ENCODE measurements at places on chromosomes 1 and 21.

GRCh38 chr1:239389703-239390102, 3.3 kb downstream of the CHRM3 start:
- no peak for DNase-seq

DNA sequence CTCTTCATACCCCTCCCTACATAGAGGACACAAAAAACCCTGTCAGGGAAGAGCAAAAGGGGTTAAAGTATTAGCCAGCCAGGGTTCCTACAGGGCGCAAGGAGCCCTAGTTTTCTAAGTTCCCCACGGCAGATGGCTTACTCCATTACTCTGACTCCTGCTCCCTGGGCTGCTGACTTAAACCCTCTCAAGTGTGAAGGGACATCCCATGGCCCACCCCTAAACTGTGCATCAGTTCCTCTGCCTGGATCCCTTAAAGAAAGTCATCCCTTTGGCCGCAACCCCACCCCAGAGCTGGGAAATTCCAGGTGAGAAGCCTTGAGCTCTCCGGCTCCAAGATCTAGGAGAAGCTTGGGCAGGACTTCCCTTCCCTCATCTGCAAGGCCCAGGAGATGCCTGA, 236.0 kb downstream of the TOMM20 start:
- no peak for DNase-seq

DNA sequence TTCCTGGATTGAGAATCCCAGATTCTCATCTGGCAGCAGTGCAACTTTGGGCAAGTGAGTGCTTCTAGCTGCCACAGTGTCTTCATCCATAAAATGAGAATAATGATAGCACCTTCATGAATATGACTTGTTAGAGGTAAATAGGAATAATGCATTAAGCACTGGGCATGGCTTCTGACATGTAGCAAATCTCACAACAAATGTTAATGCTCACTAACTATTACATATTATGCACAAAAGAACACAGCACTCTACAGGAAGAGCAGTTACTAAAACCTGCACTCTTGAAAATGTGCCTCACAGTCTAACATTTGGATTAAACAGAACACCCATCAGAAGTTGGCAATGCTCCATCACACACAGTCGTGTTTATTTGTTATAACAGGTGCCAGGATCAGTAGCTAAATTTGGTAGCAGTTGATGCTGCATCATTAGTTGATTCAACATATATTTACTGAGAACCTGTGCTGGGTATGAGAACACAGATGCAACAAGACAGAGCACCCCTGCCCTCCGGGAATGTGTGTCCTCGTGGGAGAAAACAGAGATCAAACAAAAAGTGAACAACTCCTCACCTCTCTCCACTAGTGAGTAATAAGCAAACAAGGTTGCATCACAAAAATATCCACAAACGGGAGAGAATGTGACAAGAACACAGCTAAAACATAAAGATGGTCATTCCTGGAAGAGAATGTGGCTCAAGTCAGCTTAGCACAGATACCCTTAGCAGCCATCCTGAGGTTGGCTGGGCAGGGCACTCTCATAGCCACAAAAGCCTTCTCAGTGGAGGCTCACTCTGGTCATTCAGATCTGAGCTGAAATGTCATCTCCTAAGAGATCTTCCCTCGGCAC, 26.2 kb upstream of the LBR start:
- DNase-seq, result no peak

DNA sequence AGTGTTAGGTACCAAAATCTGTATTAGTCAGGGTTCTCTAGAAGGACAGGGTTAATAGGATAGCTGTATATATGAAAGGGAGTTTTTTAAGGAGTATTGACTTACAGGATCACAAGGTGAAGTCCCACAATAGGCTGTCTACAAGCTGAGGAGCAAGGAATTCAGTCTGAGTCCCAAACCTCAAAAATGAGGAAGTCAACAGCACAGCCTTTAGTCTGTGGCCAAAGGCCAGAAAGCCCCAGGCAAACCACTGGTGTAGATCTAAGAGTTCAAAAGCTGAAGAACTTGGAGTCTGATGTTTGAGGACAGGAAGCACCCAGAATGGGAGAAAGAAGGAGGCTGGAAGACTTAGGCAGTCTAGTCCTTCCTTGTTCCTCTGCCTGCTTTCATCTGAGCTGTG, 487.5 kb upstream of the CHRM3 start:
- no peak for DNase-seq

- DNase-seq, result no peak
Observed at GRCh38 chr1:97781762-97782337, 139.0 kb downstream of the DPYD start.

DNA sequence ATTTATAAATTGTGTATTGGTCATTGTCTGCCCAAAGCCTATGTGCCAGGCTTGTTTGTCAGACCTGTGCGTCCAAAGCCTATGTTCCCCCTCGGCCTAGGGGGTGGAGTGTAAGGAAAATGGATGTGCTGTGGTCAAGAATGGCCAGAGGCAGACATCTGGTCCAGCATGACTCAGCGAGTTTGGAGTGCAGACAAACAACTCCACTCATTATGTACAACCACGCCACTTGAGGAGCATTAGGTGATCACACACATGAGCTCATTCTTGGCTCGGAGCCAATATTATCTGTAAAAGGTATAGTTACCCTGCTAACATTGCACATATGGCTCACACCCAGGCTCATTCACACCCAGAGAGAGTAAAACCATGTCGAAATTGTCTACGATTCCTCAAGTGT, 1047.6 kb upstream of the ADGRL4 start:
- DNase-seq, result no peak

- no peak for DNase-seq
Observed at GRCh38 chr21:42575111-42575510, 61.5 kb downstream of the SLC37A1 start.

DNA sequence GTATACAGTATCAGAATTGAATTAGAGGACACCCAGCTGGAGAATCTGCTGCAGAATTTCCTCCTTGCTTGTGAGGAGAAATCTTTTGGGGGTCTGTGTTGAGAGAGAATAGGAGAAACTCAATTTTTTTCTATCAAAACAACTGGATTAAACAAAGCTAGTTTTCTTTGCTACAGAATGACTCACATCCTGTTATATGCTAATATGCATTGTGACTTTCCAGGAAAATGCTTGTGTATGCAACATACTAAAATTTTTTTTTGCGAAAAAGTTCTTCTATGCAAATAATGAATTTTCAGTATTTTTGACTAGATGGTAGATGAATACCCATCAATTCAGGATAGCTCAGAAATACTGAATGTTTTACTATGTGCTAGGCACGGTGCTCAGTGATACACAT, 2.2 kb downstream of the VAMP4 start:
- DNase-seq, result no peak

- no peak for DNase-seq
Observed at GRCh38 chr1:115051850-115052249, 22.2 kb downstream of the TSHB start.

DNA sequence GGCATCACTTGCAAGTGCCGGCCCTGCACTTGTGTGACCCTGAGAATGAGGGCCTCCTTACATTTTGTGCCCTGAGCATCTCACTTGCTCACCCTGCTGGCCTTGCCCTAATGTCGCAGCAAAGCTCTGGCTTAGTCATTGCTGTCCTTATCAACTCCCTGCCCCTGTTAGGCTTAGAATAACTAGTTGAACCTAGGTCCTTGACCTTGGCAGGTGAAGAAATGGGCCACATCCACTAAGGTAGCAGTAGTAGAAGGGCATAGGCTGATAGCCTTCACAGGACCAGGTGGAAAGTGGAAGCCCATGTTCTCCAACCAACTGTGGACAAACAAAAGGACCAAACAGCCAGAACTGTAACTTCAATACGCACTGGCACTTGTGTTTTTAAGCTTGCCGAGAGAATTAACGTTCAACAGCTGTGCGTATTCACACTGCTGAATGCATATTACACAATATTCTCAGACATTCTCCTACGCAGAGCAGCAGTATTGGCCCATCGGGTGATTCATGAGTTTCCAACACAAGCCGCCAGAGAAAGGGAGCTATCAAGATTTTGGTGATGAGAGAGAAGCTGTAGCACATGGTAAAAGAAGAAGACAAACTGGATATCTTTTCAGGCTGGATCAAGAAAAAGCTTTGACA, 27.7 kb upstream of the PTGFRN start:
- DNase-seq, result peak; percentile 59

DNA sequence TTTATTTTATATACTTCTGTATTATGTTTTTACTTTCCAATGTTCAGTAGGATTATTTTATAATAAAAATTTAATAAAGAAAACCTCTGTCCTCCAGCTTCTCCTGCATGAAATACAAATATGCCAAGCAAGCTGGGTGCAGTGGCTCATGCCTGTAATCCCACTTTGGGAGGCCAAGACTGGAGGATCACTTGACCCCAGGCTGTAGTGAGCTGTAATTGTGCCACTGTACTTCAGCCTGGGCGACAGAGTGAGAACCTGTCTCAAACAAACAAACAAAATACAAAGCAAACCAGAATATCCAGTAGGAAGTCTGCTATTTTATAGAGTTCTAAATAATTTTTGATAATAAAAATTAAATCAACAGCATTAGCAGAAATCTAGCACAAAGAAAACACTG, 168.8 kb downstream of the EIF4G3 start:
- no peak for DNase-seq

DNA sequence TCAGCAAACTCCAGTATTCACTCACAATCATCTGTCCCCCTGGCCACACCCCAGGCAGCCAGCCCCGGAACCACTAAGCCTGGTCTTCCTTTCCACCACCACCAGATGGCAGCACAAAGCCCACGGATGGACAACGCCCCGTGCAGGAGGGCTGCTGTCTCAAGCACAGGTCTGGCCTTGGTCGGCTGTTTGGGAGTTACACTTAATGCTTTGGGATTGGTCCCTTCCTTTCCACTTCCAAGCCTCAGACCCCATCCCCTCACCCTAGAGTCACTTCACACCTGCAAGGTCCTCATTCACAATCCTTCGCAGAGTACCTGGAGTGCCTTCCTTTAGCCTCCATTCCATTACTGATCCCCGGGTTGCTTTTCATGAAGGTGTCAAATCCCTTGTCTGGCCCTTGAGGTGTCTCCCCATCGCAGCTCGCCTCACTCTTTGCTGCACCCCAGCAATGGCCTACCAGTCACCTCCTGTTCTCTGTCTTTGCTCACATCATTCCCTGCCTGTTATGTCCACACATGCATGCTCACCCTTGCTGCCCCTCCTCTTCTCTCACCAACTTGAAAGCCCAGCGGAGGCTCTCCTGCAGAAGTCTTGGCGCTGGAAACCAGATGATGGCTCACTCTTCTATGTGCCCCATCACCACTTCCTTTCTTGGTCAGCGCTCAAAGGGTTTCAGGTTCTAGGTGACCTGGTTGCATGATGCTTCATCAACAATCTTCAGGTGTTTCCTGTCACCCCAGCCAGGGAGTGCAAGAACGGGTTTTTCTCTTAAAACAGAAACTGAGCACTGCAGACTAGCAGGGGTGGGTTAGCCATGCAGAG, 24.9 kb upstream of the KCNA2 start:
- peak; percentile 55 for DNase-seq

GRCh38 chr1:112706505-112707220, at the start of gene RHOC:
Gene RHOC, minus strand, starts transcription at chr1:112707127. Its CDS starts 3,328 bp downstream, at chr1:112703799.
- DNase-seq, result peak; percentile 94

DNA sequence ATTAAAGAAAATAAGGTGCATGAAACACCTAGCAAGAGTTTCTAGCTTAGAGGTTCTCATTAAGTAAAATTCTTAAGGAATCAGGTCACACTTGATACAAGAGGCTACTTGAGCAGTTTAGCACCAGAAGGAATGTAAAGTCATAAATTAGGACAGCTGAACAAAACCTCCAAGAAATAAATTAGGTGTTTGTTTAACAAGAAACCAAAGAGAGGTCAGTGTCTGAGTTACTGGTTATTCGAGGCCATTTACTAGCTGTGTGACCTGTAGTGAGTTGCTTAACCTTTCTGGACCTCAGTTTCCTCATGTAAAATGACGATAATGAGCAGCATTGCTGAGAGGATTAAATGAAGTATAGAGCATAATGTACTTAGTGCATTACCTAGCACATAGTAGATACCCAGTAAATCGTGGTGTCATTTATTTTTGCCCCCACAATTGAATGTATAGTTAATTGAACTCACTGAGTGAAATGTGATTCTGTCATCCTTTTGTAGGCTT, 908 bp upstream of the ELK4 start:
- DNase-seq, result no peak

GRCh38 chr1:25246600-25247023, 642 bp downstream of the RSRP1 start:
- DNase-seq, result no peak

DNA sequence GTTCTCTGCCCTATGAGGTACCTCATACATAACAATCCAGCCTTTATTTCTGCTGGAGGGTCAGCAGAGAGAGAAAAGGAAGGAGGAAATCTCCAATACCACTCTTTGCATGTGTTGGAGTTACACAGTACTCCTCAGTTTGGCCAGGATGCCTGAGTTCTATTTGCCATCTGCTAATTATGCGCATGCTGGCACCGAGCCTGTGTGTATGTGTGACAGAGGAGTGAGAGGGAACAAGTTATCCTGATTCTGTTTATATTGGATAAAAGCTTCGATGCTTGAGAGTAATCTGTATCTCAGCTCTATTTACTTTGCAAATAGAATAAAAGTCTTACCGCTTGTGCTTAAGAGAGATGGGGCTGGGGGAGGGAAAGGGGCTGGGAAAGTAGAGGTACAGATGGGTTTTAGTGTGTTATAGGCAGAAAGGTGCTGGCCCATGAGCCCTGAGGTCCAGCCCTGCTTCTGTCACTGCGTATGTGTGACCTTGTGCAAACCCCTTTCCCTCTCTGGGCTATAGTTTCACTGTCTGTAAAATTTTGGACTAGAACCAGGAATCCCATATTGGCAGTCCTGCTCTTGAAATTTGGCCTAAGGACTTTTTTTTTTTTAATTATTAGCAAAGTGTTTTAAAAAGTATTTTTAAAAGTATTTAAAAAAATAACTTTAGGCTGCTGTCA, 54.5 kb upstream of the PLXNA2 start:
- no peak for DNase-seq

DNA sequence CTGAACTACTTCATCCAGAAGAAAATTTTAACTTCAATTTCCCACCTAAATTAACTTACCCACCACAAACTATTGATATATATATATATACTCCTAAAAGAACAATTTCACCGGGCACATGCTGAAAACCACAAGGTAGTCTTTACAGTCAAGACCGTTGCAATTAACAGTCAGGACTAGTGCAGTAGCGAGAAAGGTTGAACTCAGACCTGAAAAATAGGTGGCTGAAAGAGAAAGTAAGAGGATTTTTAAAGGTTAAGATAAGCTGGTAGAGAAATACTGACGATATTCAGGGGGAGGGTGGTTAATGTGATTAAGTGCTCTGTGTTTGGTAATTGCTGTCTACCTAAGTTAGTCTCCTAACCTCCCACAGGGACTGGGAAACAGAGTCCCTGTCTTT, 1153.5 kb upstream of the TMPRSS15 start:
- DNase-seq, result no peak

Measured in GM13977 (cell line).